Astrocyte of the cerebellum (primary cell): ENCODE measurements at places on chromosomes 5 and 9.

DNA sequence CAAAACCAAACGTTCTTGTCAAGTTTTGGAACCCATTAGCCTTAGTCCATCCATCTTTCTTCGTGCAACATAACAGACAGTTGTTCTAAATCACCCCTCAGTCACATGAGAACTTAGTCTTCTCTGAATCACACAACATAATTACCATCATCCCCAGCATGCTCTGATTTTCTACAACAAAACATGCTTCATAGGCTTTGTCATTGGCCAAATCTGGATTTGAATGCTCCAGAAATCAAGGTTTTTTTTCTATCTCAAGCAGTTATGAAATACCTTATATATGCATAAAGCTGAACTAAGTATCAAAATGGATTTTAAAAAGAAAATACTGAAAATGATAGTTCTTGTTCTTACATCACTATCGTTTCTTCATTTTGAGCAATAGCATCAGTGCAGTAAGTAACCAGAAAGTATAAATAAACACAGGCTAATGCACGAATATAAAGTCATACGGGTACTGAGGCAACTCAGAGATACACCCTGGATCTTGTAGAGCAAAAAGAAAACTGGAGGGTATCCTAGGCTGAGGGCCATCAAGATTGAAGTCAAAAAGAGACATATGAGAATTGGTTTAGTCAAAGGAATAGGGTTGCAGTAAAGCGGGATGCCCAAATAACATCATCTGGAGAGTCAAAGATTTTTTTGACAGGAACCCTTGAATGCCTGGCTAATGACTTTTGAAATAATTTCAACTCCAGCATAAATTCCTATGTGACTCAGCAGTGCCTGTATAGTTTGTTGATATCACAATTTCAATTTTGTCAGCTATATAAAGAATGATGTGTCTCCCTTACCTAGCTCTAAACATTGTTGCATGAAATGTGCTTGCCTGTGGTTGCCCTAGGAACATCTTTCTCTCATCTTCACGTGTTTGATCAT, 164.7 kb downstream of the ADAMTSL1 start:
- no peak for DNase-seq

- no peak for DNase-seq
These were observed 132.4 kb downstream of the TMEM174 start for GRCh38 chr5:73305386-73305785.

- DNase-seq: no peak
These were observed 251.6 kb upstream of the PTGER4 start for GRCh38 chr5:40428126-40428525.

- no peak for DNase-seq
These were observed 1683.2 kb downstream of the MAT2B start for GRCh38 chr5:165188556-165189175.

DNA sequence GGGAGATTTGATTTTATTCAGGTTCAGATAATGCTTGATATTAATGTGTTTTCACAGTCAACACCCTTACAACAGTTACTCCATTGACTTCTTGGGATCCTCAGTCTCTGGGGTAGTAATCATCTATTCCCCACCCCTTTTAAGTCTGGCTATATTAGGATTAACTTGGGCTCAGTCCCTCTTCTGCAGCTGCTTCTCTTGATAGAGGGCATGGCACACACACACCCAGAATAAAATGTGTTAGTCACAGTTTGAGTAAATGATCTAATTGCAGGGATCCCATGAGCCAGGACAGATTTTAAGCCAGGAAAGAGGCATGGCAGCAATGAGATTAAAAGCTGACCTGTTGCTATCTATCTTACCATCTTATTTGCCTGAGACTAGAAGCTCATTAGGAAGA, 53.7 kb upstream of the VLDLR start:
- DNase-seq: no peak

- DNase-seq: no peak
These were observed 209.4 kb upstream of the TLE4 start for GRCh38 chr9:79362100-79363081.

- DNase-seq: peak; percentile 62
These were observed 66.4 kb downstream of the MACROH2A1 start for GRCh38 chr5:135332519-135333150.

DNA sequence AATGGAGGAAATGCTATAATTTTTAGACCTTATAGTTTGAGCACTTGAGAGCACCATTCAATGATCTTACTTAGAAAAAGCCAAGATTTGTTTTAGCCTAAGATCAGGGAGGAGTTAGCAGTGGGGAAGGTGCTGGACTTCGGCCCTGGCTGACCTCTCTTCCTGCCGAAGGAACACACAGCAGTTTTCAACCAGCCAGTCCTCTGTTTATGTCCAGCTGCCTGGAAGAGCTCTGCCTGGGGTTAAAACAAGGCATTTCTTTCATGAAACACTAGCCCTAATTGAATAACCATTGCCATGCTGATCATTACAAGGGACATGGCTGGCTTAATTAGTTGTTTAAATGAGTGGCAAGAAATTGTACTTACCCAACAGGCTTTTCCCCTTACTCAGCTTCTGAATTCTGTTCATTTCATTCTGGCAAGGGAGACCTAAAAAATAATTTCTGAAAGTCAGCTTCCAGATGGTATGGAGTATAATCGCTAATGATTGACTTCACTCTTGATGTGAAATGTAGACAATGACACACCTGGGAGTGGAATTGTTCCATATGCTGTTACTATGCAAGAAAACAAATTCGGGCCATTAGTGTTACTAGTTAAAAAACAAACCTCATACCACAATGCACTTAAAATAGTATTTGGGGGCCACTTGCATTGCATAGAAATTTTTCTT, 514.2 kb downstream of the SPOCK1 start:
- no peak for DNase-seq

- DNase-seq: peak; percentile 72
These were observed 486.4 kb upstream of the ZNF608 start for GRCh38 chr5:125232779-125233230.

- DNase-seq: peak; percentile 69
These were observed 1382.4 kb upstream of the WWC1 start for GRCh38 chr5:166909040-166909439.

- DNase-seq: no peak
These were observed 775.8 kb downstream of the EFNA5 start for GRCh38 chr5:106894964-106895363.

DNA sequence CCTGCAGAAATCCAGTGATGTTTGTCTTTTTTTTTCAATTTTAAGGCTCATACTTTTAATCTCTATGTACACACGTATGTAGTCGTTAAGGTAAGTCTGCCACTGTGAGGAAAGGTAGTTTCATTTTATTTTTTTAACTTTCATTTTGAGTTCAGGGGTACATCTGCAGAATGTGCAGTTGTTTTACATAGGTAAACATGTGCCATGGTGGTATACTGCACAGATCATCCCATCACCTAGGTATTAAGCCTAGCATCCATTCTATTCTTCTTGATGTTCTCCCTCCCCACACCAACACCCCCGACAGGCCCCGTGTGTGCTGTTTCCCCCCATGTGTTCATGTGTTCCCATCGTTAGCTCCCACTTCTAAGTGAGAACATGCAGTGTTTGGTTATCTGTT, 19.7 kb downstream of the MUSK start:
- DNase-seq: no peak

DNA sequence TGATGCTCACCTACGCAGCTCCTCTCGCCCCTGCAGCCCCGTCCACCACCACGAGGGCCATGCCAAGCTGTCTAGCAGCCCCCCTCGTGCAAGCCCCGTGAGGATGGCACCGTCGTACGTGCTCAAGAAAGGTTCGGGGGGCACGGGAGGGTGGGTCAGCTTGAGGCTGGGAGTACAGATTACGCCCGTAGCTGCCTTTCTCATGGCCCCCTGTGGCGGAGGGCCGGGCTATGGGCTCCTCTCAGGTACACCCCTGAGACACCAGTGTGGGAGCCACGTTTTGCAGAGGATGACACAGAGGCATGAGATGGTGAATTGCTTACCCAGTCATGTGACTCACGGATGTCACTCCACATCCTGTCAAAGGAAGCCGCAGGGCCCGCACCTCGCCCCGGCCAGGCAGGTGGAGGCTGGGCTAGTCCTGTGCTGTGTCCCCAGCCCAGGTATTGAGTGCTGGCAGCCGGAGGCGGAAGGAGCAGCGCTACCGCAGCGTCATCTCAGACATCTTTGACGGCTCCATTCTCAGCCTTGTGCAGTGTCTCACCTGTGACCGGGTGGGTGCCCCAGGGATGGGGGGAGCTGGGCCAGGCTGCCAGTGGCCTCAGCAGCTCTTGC, 33.7 kb downstream of the USP20 start:
- no peak for DNase-seq

DNA sequence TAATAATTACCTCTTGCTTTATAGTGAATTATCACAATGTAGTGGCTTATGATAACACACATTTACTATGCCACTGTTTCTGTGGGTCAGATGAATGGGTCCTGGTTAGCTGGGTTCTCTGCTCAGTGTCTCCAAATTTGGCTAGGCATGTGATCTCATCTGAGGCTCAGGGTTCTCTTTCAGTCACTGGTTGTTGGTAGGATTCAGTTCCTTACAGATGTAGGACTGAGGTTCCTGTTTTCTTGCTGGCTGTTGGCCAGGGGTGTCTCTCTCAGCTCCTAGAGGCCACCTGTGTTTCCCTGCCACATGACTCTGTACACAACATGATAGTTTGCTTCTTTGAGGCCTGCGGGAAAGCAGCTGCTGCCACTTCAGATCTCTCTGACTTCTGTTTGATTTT, 7.1 kb downstream of the NFX1 start:
- no peak for DNase-seq

- no peak for DNase-seq
These were observed 227.3 kb downstream of the LURAP1L start for GRCh38 chr9:13001989-13002580.

DNA sequence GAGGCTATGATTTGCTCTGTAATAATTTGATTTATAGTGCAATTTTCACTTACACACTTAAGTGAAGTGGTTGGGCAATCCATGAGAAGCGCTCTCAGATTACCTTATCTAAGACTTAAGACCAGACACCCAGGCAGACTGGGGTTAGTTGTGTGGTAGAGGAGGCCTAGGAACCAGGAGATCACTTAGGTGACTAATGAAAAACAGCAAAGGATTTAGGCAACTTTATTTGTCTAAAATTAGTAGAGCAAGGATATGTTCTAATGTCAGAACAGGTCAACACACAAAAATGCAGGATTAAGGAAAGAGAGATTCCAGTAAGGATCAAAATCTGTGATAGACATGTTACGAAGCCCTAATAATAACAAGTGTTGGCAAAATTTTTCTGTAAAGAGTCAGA, 913.8 kb downstream of the TLE1 start:
- no peak for DNase-seq

GRCh38 chr9:16282216-16282615, 588.3 kb downstream of the BNC2 start:
- DNase-seq: peak; percentile 16

DNA sequence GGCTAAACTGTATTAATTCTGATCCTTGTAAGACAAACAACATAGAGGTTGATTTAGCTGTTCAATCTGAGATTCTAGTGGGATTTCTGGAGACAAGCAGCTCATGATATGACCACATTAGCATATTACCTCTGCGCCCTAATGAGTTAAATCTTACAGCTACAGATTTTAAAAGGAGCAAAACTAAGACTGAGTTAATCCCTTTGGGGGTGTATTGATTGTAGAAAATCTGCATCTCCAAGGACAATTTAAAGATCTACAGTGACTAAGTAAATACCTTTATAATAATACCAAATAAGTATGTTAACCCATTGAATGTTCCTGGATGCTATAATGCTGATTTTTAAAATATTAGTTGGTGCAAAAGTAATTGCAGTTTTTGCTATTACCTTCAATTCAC, 33.2 kb downstream of the ADAMTSL1 start:
- no peak for DNase-seq

- no peak for DNase-seq
These were observed 48.6 kb downstream of the NACC2 start for GRCh38 chr9:136046554-136046920.

- no peak for DNase-seq
These were observed 35.2 kb downstream of the DDX4 start for GRCh38 chr5:55773057-55773456.

- DNase-seq: no peak
These were observed 220.6 kb downstream of the CTNND2 start for GRCh38 chr5:11683666-11684065.

DNA sequence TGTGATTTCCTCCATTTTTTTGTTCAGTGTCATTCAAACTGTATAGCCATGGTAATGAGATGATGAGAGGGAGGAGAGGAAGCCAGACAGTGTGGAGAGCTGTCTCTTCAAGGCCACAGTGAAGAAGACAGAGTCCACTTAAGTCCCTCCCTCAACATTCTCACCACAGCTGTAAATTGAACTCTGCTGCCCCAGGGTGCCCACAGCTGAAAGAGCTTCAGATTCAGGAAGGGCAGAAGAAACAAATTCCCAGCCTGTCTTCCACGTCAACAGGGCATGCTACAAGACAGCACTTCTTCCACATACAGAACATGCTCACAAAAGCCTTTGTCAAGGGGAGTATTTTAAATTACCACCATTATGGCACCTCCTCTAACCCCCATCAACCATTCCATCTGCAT, 100.4 kb downstream of the KLHL3 start:
- no peak for DNase-seq

GRCh38 chr9:6239694-6240093, 24.1 kb downstream of the IL33 start:
- DNase-seq: no peak
